Caudate nucleus (tissue), 63 donors: ENCODE measurements at places on chromosomes 12 and 14.
A peak's percentile ranks its signal among the peaks of the same experiment; 100 is the strongest.

DNA sequence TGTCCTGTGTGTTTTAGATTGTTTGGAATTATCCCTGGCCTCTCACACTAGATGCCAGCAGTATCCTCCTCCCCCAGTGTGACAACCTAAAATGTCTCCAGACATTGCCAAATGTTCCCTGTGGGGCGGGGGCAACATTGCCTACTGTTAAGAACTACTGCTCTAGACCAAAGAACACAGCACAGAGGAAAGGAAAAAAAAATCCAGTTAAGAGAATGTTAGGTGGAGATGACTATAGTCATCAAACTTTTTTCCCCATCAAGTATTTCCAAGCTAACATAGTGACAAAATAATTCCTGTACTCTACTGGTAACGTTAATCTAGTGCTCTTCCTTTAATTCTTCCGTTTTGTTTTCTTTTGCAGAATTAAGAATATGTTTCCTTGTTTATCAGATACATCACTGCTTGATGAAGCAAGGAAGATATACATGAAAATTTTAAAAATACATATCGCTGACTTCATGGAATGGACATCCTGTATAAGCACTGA lies 3.5 kb downstream of the CDKN1B start:
- DNase-seq, result no peak

DNA sequence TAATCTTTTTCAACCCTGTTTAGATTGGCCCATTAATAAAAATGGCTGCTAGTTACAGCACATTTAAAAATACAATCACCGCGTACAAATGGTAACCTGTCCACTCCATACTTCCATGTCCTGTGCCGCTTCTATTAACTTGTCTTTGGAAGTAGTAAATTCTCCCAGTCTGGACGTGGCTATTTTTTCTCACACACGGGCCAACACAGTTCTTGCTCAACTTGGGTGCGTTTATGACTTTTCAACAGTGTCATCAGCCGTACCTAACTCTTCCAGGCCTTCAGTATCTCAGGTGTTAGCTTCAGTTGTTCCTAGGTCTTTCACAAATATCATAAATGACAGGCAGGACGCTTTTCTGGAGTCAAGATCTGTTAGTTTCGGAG lies 475 bp upstream of the PCNX1 start:
- no peak for DNase-seq

DNA sequence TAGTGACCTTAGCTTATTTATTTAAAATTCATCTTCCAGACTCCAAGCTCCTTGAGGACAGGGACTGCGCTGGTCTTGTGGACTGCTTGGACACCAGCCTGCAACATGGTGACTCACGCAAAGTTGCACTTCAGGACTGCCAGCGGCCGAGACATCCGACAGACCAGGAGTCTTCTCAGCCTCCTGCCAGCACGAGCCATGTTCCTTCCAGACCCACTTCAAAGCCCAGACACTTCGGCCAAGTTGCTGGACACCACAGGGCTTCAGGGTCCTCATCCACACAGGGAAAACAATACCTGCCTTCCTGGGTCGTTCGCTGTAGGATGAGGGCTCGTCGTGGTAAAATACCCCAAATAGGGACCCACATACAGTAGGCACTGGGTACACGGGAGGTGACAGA lies 88.7 kb downstream of the BCL11B start:
- no peak for DNase-seq

DNA sequence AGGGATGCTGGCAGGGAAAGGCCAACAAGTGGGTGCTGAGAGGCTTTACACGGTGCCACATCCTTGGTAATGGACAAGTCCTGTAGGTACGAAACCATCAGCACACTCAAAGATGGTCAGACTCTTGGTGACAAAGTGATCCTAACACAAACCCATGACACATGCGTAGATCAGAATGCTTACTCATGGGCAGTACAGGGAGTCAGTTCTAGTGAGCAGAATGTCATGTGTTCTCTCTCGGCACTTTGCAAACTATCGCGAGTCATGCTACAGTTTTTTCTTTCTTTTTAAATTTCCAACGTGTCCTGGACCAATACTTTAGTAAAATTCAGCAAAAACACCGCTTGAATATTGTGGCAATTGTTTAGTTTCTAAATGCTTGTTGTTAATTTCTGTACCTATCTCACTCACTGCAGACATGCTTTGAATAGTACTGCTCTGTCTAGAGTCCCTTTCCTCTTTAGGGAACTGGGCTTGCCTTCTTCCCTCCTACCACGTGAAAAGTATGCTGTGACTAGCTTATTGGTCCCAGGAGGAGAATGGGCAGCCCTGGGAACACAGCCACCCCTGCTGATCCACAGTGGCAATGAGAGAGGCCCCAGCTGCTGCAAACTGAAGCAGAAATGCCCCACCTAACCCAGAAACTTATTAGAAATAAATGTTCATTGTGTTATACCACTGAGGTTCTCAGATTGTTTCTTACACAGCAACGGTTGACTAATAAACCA lies 62.4 kb downstream of the UBR7 start:
- DNase-seq, result peak; percentile 34

- no peak for DNase-seq
These were observed 37.0 kb upstream of the STXBP6 start for GRCh38 chr14:25086821-25087396.

GRCh38 chr14:97113339-97113738 lies 316.2 kb downstream of the VRK1 start:
- no peak for DNase-seq

GRCh38 chr12:82510386-82510785 lies 152.1 kb downstream of the METTL25 start:
- no peak for DNase-seq

GRCh38 chr12:23906329-23906728 lies 43.1 kb downstream of the SOX5 start:
- DNase-seq, result no peak
